ENCODE measurements at places on chromosomes 7 and 10. TPM values are rescaled to one million over a fixed set of nuclear protein-coding genes. Genes with fewer than 3 reads are reported as not detected.

Gene EVX1
- not detected for total RNA-seq

Gene SUMF2
- total RNA-seq: 251 TPM

Gene IRF5
- total RNA-seq: 0.09 TPM

Gene UTF1
- total RNA-seq: not detected

Gene ZC3HAV1L
- 20.4 TPM for total RNA-seq

Gene DNA2
- 3.6 TPM for total RNA-seq

Gene EGFR
- total RNA-seq: 0.43 TPM

Gene REEP3
- total RNA-seq: 42.9 TPM

Gene VWC2
- not detected for total RNA-seq

Gene CYP26A1
- total RNA-seq: 1.6 TPM

Gene ZNF467
- 6.1 TPM for total RNA-seq

All from dermis lymphatic vessel endothelial cell (primary cell).